CD8-positive, alpha-beta T cell (primary cell): ENCODE measurements at places on chromosomes 2 and 18. TPM values are rescaled to one million over a fixed set of nuclear protein-coding genes. Genes with fewer than 3 reads are reported as not detected.

CELF4 gene
- not detected for total RNA-seq

ADI1 gene
- 22.4 TPM for total RNA-seq

GRCh38 chr2:81195774-81196382, 891.3 kb upstream of the LRRTM1 start:
- DNase-seq: no peak

HPCAL1 gene
- 25.6 TPM for total RNA-seq

DNA sequence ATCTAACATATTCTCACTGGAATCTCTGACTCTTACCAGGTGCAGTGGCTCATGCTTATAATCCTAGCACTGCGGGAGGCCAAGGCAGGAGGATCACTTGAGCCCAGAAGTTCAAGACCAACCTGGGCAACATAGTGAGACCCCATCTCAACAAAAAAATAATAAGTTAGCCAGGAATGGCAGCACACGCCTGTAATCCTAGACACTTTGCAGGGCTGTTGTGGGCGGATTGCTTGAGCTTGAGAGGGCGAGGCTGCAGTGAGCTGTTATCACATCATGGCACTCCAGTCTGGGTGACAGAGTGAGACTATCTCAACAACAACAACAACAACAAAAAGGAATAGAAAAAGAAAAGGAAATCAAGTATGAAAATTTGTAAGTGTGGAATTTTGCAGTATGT, 306.5 kb upstream of the CYP26B1 start:
- DNase-seq: no peak

DNA sequence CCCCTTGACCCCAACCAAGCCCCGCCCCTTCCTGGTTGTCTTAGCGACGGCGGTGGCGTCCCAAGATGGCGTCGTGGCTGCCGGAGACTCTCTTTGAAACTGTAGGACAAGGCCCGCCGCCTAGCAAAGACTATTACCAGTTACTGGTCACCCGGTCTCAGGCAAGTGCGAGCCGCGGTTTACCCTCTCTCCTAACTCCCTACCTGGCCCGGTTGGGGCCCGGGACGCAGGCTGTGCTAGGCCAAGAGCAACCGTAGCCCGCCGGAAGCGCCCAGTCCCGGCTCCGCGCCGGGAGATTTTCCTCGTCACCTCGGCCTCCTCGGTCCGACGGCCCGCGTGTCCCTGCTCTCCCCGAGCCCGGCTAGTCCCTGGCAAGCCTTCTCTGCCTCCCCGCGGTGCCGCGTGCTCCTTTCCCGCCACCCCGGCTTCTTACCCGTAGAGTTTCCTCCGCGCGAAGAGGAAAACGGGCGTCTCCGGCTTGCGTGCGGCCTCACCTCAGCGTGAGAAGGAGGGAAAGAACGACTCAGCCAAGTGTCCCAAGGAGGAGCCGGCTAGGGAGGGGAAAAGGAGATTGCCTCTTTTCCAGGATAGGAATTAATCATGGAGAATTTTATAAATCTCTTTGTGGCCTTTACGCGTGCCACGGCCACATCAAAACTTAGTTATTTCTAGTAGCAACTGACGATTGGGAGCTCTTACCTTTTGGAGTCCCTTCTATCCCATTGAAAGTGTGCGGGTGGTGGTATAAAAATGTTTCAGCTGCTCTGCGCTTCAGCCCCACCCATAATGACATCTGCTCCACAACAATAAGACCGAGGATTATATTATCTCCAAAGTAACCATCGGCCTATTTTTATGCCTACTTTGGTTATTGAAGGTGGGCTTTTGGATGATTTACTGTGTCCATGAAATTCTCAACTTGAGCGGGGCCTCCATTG, at the start of gene FBXO36:
TSS of gene FBXO36 (plus strand) at position 55 of the 938 bp plus-strand sequence. CDS start at position 66, 11 bp downstream.
- DNase-seq: peak; percentile 87

GRCh38 chr2:176687342-176687741, 418.1 kb downstream of the MTX2 start:
- DNase-seq: no peak

LIMS4 gene
- not detected for total RNA-seq

DNA sequence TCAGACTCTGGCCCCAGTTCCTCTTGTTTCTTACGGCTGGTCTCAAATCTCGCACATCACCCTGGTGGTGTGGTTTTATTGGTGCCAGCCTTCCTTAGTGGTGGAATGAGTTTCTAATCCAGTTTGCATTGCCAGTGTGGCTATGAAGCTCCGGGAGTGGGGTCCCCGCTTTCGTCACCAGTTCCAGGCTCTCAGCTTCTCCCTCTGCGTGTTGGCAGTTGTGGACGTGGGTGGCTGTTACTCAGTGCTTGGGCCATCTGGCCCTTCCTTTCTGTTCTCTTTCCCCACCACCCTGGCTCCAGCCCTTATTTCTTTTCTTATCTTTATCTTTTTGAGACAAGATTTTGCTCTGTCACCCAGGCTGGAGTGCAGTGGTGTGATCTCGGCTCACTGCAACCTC, 30.1 kb downstream of the EFR3B start:
- DNase-seq: no peak

DNA sequence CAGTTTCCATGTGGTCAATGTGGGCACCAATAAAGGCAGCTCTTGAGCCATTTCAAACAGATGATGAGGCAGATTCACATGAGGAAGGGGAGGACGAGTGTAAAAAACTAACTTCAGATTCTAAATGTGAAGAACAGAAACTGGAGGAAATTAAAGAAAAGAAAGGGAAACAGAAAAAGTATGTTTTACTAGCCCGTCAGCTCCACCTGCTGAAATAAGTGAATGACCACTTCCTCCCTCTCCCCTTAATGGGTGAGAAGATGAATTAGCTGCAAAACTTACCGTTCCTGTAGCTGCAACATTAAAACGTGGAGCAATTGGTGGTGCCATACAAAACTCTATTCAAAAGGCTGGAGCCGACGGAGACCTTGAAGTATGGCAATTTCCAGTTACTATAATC, 203.5 kb downstream of the UXS1 start:
- no peak for DNase-seq

GRCh38 chr2:105183555-105184323, 57.8 kb upstream of the GPR45 start:
- DNase-seq: no peak

DNA sequence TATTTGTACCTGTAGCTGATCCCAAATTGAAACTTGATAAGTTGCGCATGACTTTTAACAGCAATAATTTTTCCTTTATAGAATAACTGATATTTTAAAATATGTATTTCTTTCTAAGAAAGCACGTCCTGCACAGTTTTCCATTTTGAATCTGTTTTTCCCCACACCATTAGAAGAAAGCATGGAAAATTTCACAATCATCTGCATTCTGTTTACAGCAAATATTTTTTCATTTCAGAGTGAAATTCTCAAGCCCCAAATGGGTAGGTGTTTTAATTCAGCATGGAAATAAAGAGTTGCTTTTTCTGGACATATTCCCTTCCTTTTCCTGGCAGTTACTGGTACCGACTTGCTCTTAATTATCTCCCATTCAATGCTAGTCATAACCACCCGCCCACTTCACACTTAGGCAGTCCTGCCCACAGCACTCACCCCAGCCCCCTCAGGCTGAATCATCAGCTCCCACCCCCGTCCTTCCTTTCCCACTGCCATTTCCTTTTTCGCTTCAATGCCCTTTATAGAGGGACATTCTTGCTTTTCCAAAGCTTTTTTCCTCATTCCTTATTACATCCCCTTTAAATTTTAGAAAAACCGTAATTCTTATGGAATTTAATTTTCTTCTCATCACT, 89.2 kb upstream of the GLS start:
- no peak for DNase-seq

GORASP2 gene
- 112 TPM for total RNA-seq

CRYGC gene
- total RNA-seq: not detected

GRCh38 chr2:227461811-227462461, 10.0 kb upstream of the AGFG1 start:
- DNase-seq: no peak

- DNase-seq: no peak
These were observed 422.5 kb upstream of the PIK3C3 start for GRCh38 chr18:41532344-41533086.

- DNase-seq: no peak
These were observed 264.2 kb downstream of the LNPK start for GRCh38 chr2:175737722-175738361.

- DNase-seq: no peak
These were observed 94.4 kb upstream of the LDAH start for GRCh38 chr2:20917287-20917660.

- DNase-seq: no peak
These were observed 276.9 kb upstream of the CHAC2 start for GRCh38 chr2:53490659-53491058.

SKA1 gene
- total RNA-seq: 0.22 TPM

GRCh38 chr18:8106603-8107002, 502.6 kb upstream of the RAB12 start:
- no peak for DNase-seq

DNA sequence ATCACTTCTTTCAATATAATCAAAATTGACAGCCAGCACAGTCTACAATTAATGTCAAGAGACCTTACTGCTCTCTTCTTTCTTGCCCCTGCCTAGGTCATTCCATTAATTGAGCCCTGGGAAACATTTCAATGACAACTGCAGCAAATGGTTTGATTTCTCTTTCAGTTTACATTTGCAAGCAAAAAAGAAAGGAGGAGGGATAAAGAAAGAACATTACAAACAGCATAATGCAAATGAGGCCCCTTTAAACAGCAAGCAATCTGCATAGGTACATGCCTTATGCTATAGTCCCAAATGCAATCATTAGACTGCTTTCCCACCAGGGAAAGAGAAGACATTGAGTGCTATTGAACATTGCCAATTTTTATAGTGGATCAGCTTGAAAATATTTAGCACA, 655.0 kb upstream of the CDH2 start:
- DNase-seq: no peak

- no peak for DNase-seq
These were observed 926.2 kb upstream of the SOX11 start for GRCh38 chr2:4765787-4766530.

SLC9A2 gene
- total RNA-seq: not detected

DNA sequence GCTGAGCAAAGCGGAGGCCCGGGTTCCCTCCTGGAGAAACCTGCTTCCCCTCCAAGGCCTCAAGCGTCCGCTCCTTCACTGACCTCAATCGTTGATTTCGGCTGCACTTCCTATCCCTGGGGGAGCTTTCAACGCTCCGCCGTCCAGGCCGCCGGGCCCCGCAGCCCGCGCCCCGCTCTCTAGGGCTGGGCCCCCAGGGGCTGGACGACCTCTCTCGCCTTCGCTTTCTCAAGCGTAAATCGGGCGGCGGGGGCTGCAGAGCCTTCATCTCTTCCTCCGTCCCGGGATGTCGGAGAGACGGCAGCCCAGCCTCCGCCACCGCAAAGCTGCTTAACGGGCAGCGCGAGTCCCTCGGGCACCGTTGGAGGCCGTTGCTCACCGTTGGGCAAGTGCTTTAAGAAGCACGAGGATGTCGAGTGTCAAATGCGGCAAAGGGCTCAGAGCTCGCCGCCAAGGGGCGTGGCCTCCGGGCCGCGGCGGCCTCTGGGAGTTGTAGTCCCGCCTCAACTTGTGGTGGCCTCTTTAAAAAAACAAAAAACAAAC, 8.5 kb downstream of the HES6 start:
- peak; percentile 72 for DNase-seq

GRCh38 chr2:160493227-160494028, at the start of gene RBMS1:
Gene RBMS1 (minus strand): TSS chr2:160493807. CDS start chr2:160493363, 444 bp downstream.
- DNase-seq: peak; percentile 57

DNA sequence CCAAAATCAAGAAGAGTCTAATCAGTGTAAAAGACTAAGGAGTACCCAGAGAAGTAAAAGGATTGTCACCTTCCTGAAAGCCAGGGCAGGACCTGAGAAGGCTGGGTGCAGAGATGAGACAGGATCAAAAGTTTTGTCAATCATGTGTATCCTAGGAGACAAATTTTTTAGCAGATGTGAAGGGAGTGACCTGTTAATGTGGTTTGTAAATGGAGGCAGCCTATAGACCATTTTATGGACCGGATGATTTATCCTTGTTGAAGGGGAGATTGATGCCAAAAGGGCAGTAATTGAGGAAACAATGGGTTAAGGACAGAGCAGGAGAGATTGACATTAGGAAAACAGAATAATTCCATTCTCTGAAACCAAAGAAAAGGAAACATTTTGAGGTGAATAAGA, 813 bp downstream of the NDC80 start:
- DNase-seq: peak; percentile 40

- DNase-seq: no peak
These were observed 292.0 kb downstream of the PRKCE start for GRCh38 chr2:45943219-45944044.

GRCh38 chr18:60267391-60268058, 105.0 kb downstream of the MC4R start:
- DNase-seq: no peak

DNA sequence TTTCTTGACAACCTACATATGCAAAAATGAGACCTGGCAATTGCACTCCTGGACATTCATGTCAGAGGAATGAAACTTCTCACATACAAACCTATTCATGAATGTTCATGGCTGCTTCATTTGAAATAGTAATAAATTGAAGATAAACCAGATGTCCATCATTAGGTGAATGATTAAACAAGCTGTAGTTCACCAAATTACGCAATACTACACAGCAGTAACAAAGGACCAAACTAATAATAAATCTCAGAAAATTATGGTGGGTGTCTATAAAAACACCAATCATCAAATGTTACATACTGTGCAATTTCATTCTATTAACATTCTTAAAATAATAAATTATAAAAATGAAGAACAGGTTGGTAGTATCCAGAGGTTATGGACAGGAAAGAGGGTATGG, 13.5 kb downstream of the DOK6 start:
- DNase-seq: no peak

DNA sequence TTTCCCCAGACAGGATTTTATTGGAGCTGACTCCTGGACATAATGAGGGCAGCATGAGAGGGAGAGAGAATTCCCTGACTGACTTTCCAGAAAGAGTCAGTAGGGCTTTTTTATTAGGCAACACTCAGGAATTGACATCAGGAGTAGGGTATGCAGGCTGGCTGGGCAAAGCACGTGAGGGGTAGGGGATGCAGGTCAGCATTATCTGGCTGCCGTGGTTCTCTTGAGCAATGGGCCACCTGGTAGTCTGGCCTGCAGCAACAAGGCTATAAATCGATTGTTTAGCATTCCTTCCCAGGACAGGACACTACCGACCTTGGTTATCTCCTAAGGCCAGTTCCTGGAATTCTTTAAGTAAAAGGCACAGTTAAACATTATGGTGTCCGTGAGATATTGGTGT, 160.8 kb upstream of the AGAP1 start:
- DNase-seq: no peak

SLC9A4 gene
- total RNA-seq: not detected

IAH1 gene
- 52.5 TPM for total RNA-seq

FER1L5 gene
- total RNA-seq: not detected

DNA sequence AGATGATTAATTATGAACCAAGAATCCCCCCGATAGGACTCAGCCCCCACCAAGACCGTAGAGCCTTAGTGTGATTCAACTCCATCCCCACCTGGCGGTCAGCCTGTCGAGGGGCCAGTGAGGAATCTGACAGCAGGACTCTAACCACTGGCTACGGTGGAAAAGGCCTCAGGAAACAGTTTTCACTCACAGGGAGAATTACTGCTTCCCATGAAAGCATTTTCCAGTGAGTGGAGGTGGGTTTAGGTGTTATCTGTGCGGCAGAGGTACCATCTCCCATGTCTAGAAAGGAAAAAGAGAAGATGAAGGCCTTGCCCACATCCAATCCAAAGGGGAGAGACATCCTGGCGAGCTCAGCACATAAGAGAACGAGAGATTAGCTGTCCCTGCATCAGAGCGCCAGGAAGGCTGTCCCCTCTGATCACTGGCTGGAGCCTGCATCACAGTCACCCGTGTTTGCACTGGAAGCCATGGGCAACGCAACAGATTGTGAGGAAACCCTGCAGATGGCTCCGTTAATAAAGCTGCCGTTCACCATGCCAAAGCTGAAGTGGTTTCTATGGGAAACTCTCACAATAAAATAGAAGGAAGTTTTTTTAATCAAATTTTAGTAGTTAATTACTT, 22.3 kb downstream of the COX7A2L start:
- no peak for DNase-seq

CD207 gene
- total RNA-seq: not detected
